ENCODE measurements at places on chromosomes 16 and 17. TPM values are rescaled to one million over a fixed set of nuclear protein-coding genes. Genes with fewer than 3 reads are reported as not detected.

Gene KCNG4
- not detected for total RNA-seq

Gene MFSD11
- total RNA-seq = 42.3 TPM

Gene CDRT15
- not detected for total RNA-seq

Gene MT2A
- 673 TPM for total RNA-seq

Gene CEP131
- total RNA-seq = 26.0 TPM

Gene PTX4
- not detected for total RNA-seq

Gene PIK3R6
- total RNA-seq = not detected

Gene SHPK
- 8.4 TPM for total RNA-seq

Gene GPRC5B
- 10.4 TPM for total RNA-seq

Gene TUBD1
- total RNA-seq = 12.5 TPM

Gene MYL4
- 0.49 TPM for total RNA-seq

Gene ZNF500
- total RNA-seq = 25.8 TPM

Gene PLXDC1
- total RNA-seq = not detected

Data from Panc1 (cell line).